Stimulated activated effector memory CD8-positive, alpha-beta T cell treated with anti-CD3 and anti-CD28 coated beads, Interleukin-12 subunit alpha, Interleukin-12 subunit beta, amount 100 ng/mL, for 72 hours (primary cell): ENCODE measurements at places on chromosomes 7 and 10.

GRCh38 chr10:767211-767610 is 77.7 kb upstream of the DIP2C start:
- no peak for DNase-seq

GRCh38 chr7:138459413-138460175 is 465 bp upstream of the TRIM24 start:
- peak; percentile 92 for DNase-seq

- no peak for DNase-seq
Observed at GRCh38 chr7:45564886-45565455, 9.2 kb upstream of the ADCY1 start.

- DNase-seq, result no peak
Observed at GRCh38 chr7:101581891-101582290, 47.2 kb downstream of the MYL10 start.

DNA sequence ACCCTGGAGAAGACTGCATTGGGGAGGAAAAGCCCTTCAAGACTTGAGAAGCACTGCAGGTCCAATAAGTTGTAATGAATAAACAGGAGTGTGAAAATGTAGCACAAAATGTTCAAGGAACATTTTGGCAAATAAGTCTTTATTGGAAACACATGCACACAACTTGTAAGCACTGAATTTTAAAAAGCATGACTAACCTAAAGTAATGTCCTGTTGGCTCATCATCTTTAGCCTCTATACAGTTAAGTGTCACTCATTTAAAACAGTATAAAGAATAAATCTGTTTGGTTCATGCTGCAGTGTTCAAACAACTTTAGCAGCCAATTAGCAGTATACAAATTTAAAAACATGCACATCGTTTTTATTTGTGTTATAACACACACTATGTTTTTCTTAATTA is 108.6 kb downstream of the CDK6 start:
- DNase-seq, result no peak

DNA sequence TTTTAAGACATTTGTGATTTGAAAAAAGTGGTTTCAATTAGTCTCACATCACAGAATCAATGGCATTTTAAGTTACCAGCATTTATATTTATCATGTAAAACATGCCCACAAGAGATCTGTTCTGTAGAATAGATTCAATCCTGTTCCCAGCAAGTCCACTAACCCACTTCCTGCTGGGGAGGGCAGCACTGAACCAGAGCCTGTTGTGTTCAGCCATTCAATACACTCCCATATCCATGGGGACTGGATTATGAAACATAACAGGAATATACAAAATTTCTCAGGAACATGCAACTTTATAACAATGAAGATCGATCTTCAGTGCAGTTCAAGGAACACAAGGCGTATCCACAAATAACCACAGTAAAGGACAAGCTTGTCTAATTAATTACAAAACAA is 24.4 kb upstream of the ANK3 start:
- DNase-seq, result no peak

- DNase-seq, result peak; percentile 61
Observed at GRCh38 chr10:62681211-62681940, 123.1 kb upstream of the ADO start.

DNA sequence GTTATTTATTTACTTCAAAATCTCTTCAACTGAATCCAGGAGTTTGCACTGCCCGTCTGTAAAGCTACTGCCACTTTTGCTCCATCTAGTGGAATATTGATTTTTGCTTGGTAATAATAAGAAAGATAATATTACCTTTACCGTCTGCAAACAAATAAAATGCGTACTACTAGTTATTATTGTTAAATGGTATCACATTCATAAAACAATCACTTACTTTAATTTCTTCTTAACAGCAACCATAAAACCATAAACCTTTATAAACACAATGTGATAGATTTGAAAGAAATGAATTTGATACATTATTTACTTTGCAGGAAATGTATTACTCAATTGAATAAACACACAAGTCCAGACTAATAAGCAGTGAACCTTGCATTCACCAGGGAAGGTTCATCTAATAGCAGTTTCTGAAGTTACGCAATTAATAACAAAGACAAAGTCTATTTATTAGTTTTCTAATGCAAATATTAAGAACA is 6.4 kb downstream of the AGMO start:
- no peak for DNase-seq

GRCh38 chr7:135979471-135980011 is 2.4 kb upstream of the MTPN start:
- no peak for DNase-seq

- DNase-seq, result no peak
Observed at GRCh38 chr10:6843481-6843881, 263.4 kb upstream of the PRKCQ start.

DNA sequence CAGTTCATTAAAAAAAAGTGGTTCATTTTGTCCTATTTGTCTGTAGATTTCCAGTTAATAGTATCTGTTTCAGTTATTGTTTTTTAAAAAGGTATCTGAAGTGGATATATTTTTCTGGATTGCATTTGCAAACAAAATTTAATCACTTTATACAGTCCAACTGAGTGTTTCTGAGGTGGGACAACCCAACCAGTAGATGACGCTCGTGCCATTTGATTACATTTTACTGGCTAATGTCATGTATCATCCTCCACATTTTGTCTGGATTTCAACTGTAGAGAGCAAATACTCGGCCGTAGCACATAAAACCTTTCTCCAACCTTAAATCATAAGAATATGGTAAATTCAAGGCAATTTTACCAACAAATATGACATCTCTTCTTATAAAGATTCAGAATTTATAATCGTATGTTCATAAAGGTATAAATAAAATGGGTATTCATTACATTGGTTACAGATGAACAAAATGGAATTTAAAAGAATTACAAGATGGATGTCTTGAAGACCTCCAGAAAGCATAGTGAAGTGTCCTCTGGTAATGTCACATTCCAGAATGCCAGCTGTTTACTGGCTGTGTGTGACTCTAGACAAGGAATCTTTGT is 789.0 kb downstream of the PHTF2 start:
- no peak for DNase-seq

DNA sequence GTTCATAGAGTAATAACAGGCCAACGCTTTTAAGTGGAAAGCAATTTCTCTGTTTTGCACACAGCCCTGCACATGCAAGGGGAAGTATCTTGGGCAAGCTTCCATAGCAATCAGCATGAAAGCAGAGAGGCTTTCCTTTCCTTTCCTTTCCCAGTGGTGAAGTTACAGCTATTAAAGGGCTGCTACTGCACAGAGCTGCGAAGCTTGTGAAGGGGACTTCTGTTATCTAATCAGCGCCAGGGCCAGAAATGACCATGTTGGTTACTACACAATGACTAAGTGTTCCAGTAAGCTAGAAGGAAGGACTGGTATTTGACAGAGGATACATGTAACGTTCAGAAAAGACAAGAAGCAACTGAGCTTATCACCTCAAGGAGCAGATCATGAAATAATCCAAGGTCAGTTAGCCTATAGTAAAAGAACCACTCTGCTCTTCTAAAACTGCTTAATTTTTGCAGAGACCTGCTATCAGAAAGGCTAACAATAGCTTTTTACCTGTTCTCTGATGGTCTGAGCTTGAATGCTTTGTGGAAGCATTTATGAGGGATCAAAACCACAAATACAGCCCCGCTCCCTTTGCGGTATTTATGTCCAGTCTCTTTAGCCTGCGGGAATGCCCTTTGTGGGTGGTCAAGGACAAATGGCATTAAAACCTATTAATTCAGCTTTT is 45.9 kb downstream of the SGMS1 start:
- DNase-seq, result no peak

DNA sequence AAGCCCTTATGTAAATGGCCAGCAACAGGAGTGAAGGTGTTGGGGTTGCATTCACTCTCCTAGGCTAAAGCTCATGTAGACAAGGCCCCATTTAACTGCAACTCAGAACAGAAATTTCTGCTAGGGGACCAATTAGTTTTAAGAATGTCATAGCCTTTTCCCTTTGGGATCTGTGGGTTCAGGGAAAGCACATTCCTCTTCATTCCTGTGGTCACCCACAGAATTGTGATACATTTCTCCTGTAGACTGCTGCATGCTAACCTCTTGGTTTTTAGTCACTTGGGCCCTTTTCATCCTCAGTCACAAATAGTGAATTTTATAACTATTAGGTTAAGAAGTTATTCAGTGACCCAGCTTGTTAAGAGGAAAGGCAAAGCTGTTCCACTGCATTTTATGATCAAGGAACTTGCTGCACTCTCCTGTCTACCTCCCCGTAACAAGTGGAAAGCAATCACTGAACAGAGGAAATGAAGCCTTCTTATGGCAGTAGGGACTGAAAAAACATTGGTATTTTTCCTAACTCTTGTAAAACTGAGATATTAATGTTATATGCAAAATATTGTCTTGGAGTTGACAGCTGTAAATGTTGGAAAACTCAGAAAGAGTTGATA is 124.9 kb downstream of the SND1 start:
- DNase-seq, result no peak

GRCh38 chr10:126302476-126302756 is 85.9 kb downstream of the ADAM12 start:
- DNase-seq, result no peak

GRCh38 chr7:148540041-148540738 is 50.4 kb upstream of the C7orf33 start:
- DNase-seq, result no peak

- DNase-seq, result no peak
Observed at GRCh38 chr10:102985811-102986210, 67.7 kb downstream of the CNNM2 start.

GRCh38 chr10:13347043-13347499 is 1.0 kb downstream of the SEPHS1 start:
- DNase-seq, result no peak

- DNase-seq, result no peak
Observed at GRCh38 chr7:83786858-83787257, 137.9 kb upstream of the SEMA3E start.

- no peak for DNase-seq
Observed at GRCh38 chr10:60798031-60798430, 19.8 kb downstream of the CDK1 start.

DNA sequence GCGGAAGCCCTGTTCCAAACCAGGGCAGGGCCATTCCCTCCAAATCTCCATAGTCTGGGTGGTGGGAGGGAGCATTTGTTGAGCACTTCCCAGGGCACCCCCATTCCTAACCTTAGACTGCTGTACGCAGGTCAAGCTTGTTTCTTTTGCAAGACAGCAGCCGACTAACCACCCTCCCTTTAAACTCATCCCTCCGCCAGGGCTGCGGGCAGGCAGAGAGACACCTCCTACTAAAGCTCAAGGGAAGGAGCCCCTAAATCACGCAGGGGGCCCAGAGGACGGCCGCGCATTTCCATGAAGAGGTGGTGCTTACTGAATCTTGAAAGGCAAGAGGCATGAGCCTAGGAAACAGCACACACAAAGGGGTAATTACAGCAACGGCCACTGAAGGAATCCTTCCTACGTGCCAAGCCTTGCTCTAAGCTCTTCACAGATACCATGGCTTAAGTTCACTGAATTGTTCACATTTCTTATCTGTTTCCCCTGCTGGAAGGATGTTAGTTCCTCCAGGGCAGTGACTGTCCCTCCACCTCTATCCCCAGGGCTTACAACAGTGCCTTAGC is 90.0 kb downstream of the PROSER2 start:
- no peak for DNase-seq

- DNase-seq, result no peak
Observed at GRCh38 chr10:114276066-114276465, 37.0 kb downstream of the VWA2 start.

DNA sequence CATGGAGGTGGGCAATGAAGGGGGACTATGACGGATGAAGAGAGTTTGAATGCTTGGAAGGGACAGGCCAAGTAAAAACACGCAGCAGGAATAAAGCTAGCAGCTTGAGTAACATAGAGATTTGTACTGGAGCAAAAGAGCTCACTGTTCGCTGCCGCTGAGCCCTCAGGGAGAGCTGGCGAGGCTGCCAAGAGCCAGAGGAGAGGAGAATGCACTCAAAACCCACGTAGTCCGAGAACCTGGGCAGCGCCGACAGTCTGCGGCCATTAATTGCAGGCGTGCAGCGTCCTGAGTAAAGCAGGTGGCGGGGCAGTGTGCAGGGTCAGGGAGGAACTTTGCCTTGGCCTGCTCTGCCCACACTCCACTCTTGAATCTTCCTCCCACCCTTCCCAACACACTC is 68.2 kb downstream of the SLC37A3 start:
- no peak for DNase-seq

DNA sequence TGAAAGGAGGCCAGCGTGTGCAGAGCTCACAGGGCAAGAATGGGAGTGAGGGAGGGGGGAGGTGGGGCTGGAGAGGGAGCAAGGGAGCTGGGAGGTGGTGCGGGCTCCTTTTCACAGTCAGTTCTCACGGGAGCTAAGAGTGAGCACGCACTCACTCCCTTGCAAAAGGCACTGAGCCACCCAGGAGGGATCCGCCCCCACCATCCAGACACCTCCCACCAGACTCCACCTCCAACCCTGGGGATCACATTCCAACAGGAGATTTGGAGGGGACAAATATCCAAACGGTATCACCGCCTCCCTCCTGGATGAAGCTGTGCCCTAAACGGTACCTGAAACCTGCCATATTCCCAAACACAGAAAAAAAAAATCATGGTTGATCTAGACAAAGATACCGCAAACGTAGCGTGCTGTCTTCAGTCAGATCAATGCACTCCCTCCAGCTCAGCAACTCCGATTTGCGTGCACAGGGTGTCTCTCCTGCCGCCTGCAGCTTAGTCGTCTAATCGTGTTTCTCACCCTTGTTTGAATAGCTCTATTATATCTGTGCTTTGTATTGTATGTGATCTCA is 20.3 kb upstream of the PRKAG2 start:
- DNase-seq, result no peak

DNA sequence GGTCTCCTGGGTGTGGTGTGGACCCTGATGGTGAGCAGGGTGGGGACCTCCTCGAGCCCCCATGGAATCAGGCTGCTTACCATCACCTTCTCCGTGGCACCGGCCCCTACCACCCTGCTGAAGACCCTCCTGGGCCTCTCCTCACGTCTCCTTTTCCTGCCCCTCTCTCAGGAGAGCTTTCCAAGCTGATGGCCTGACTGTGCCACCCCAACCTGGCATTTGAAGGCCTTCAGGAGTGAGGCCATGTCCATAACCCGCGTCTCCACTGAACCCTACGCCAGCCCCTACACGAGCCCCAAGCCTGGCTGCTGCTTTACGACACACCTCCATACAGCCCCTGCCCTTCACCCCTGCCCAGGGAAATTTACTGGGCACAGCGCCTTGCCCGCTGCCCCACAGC is 55.4 kb downstream of the ZRANB1 start:
- DNase-seq, result no peak

DNA sequence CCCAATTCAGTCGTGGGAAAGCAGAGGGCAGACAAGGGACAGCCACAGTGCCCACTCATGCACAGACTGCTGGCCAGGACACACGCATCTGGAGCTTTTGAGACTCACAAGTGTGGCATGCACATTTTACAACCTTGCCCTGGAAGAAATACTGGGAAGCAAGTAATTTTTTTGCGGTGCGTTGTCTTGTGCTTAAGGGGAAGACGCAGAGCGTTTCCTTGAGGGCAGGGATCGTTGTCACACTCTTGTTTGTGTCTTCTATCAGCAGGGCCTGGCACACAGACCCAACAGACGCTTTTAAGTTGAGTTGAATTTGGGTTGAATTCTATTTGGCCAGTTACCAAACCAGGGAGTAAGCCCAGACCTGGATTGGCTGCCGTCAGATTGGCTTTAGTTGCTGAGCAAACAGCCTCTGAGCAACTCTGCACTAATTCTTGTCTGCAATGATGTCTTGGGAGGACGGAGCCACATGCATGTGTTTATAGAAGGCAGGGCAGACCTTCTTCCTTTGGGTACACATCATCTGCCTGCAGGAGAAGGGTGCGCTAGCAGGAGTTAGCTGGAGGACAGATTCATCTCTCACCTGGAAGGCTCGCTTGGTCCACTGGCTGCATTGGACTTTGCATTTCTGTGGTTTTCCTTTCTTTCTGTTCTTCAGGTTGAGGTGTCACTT is 38.4 kb downstream of the IL2RA start:
- peak; percentile 43 for DNase-seq

- DNase-seq, result no peak
Observed at GRCh38 chr10:32616438-32616837, 170.5 kb downstream of the CCDC7 start.
